ENCODE measurements at places on chromosomes 4 and X.

DNA sequence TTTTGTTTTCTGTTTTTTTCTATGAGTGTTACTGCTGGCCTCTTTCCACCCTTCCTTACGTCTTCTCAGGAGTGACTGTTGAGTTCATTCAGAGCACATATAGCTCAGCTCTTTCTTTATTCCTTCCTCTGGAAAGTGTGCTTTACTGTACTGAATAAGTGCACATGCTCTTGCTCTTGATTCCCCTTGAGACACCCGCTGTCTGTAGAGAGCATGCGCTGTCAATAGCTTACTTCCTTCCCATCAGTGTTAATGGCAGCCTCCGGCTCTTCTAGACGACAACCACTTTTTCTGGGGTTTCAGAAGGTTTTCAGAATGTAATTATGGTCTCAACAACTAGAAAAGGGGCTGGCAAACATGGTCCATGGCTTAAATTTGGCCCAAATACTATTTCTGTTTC is 504.9 kb downstream of the C4orf33 start:
- no peak for DNase-seq

DNA sequence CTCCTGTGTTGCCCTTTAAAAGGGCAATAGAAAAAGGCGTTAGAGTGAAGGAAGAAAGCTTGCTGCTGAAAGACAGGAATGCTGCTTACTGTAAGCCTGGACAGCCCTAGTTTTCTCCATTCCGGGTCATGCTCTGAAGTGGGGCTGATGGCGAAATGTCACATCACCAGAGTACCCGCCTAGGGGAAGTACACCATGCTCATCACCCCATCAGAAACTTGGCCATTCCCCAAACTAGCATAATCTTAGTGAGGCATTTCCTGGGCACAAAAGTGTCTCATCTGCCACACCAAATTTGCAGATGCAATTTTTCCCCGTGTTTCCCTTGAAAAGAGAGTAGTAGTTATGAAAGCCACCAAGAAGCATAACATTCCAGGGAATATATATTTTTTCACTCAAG is 47.8 kb upstream of the CAMK2D start:
- DNase-seq = peak; percentile 44

GRCh38 chr4:10977534-10977933 is 293.0 kb upstream of the CLNK start:
- no peak for DNase-seq

GRCh38 chrX:110042496-110042895 is 39.6 kb downstream of the TMEM164 start:
- DNase-seq = no peak

GRCh38 chr4:55005910-55006309 is 119.5 kb downstream of the KDR start:
- DNase-seq = no peak

DNA sequence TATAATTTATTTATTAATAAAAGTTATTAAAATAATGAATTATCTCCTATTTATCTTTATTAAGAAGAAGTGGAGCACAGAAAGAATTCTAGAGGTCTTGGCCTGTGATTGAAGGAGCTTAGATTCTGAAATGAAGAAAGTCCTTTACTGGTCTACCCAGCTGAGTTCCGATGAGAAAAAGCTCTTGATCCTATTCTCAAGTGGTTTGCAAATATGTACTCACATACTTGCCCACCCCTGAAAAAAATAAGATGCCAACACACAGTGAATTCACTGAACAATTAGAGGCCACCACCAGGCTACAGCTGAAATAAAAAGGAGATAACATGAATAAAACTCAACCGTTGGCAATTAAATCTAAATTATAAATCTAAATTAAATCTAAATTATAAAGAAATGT is 253.4 kb downstream of the MAPK10 start:
- no peak for DNase-seq

GRCh38 chr4:107915220-107915619 is 16.1 kb upstream of the CYP2U1 start:
- DNase-seq = no peak

GRCh38 chr4:1368421-1369090 is 21.5 kb downstream of the UVSSA start:
- DNase-seq = peak; percentile 22

- no peak for DNase-seq
Observed at GRCh38 chr4:154593868-154594267, 3.3 kb upstream of the FGA start.

- no peak for DNase-seq
Observed at GRCh38 chr4:81326581-81326980, 111.6 kb upstream of the PRKG2 start.

DNA sequence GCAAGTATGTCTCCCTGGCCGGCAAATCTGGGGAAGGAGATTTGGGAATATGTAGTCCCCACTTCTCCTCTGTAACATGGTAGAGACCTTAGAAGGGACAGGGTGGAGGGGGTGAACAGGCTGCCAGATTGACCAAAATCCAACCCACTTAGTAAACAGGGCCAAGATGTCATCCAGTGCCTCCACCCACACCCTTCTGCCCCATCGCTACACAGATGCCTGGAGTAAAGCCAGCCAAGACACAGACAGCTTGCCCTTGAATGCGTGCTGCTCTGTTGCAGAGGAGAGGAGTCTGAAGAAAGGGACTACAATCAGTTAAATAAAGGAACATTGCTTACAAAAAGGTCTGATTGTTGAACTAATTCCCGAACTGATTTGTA is 160.1 kb upstream of the LDB2 start:
- DNase-seq = peak; percentile 43

GRCh38 chr4:65971686-65972085 is 301.4 kb upstream of the EPHA5 start:
- no peak for DNase-seq

DNA sequence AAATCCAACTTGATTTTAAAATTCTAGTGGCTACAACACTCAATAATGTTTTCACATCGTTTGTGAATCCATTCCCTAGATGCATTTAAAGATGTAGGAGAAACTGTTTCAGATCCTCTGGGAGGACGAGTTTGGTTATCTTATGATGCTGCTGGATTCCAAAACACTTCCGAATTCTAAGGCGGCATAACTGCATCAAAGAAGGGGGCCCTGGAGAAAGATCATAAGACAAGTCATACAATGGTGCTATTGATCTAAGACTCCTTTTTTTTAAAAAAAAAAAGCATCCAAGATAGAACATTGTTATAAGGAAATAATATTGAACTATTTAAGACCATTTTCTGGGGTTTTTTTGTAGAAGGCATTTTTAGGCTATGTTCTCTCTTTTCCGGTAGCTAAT is 25.5 kb downstream of the ASB9 start:
- no peak for DNase-seq

GRCh38 chr4:110808351-110808878 is 185.5 kb upstream of the PITX2 start:
- no peak for DNase-seq
